Dermis blood vessel endothelial cell (primary cell): ENCODE measurements at places on chromosomes 6 and 20. TPM values are rescaled to one million over a fixed set of nuclear protein-coding genes. Genes with fewer than 3 reads are reported as not detected.

GRCh38 chr6:50992704-50993625 lies 174.3 kb downstream of the TFAP2B start:
- DNase-seq, result no peak

The BPI gene
- not detected in 2 replicates for total RNA-seq

The GPR6 gene
- total RNA-seq, result not detected in 2 replicates

DNA sequence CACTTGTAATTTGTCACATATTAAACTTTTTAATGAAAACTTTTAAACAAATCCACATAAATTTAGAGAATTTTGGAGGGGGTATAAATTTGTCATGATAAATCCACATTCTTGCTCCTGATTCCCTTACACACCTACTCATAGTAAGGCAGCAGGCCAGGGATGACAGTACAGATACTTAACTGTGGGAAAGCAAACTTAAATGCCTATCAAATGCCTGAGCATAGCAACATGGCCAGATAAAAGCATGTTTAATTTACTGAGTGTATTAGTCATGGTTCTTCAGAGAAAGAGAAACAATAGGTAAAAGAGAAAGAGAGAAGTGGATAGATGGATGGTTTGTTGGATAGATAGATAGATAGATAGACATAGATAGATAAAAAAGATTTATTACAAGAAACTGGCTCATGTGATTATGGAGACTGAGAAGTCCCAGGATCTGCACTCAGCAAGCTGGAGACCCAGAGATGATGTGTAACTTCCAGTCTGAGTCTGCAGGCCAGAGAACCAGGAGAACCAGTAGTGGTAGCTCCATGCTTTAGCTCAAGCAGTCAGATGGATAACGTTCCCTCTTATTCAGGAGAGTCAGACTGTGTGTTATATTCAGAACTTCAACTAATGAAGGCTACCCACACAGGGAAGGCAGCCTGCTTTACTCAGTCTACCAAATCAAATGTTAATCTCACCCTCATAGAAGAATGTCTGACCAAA lies 15.9 kb upstream of the ADGRF1 start:
- no peak for DNase-seq

The BACH2 gene
- total RNA-seq, result 1.2 and 1.3 TPM in 2 replicates

- no peak for DNase-seq
Observed at GRCh38 chr6:20412682-20413073, 11.0 kb downstream of the E2F3 start.

DNA sequence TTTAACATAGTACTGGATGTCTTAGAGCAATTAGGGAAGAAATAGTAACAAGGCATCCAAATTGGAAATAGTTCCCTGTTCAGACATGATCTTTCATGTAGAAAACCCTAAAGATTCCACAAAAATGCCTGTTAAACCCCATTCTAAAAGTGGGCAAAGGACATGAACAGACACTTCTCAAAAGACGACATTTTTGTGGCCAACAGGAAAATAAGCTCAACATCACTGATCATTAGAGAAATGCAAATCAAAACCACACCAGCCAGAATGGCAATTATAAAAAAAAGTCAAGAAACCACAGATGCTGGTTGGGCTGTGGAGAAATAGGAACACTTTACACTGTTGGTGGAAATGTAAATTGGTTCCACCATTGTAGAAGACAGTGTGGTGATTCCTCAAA lies 109.9 kb upstream of the MOCS1 start:
- no peak for DNase-seq

DNA sequence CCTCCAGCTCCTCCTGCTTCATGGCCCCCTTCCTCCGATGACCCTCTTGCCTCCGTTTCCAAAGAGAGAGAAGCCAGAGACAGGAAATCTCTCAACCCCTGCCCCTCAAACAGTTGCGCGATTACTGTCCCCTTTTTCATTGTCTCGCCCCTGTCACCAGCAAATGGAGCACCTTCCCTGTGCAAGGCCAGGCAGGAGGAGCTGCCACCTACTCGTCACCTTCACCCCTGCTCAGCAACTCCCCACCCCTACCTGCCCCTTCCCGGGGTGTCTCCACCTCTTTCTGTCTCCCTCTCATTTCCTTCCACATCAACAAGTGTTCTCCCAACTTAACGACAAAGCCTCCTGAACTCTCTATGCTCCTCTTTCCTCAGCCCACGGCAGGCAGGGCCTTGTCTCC lies 13.7 kb downstream of the PNLDC1 start:
- DNase-seq, result no peak

- peak; percentile 78 for DNase-seq
Observed at GRCh38 chr6:75397656-75398465, 95.7 kb downstream of the FILIP1 start.

The CST4 gene
- total RNA-seq, result not detected in 2 replicates

DNA sequence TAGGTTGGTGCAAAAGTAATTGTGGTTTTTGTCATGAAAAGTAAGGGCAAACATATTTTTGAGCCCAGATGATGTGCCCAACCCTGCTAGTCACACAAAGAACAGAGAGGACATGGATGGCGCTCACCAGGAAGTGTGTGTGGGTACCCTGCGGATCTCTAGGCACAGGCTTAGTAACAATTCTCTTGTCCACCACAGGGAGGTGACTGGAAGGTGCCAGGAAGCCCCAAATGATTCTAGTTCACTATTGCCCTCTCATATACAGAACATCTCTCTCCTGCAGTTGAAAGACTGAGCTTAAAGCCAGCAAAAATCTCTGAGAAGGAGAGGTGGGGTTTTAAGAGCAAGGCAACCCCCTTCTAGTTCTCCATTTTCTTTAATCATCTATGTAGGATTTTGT lies 272.1 kb upstream of the TAB2 start:
- DNase-seq, result no peak

The SULF2 gene
- total RNA-seq, result 92.1 and 131 TPM in 2 replicates

DNA sequence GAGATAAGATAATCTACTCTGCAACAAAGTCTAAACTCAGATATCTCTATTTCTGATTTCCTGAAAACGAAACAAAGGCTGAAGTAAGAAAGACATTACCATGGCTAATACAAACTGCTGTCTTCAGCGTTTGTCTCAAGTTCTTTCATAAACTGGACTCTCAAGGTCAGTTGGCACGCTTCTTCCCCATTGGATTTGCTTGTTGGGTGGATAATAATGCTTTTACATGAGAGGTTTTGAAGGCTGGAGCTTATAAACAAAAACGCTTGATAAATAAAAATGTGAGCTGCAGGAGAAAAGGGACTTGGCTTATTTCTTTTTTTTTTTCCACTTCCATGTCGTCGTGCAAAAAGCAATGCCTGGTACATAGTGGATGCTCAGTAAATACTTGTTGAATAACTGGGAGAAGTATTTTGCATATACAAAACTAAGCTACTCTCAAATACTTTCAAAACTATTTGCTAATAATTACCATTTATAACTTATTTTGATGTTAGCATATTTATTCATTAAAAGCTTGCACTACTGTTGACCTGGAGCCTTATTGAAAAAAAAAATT lies 65.7 kb upstream of the EEF1A1 start:
- peak; percentile 37 for DNase-seq

GRCh38 chr20:55961376-55962330 lies 43.7 kb downstream of the CBLN4 start:
- no peak for DNase-seq

GRCh38 chr6:160461641-160462040 lies 113.5 kb downstream of the SLC22A3 start:
- DNase-seq, result no peak
